ENCODE measurements at places on chromosomes 3 and 15.

- DNase-seq = no peak
Observed at GRCh38 chr15:69557020-69557706, 104.5 kb downstream of the RPLP1 start.

GRCh38 chr3:30535525-30535924 lies 70.9 kb upstream of the TGFBR2 start:
- no peak for DNase-seq

GRCh38 chr3:87793337-87793877 lies 265.4 kb downstream of the CGGBP1 start:
- DNase-seq = no peak

GRCh38 chr15:77533578-77534430 lies 98.9 kb downstream of the LINGO1 start:
- DNase-seq = no peak

GRCh38 chr3:172321035-172321434 lies 127.2 kb downstream of the GHSR start:
- no peak for DNase-seq

DNA sequence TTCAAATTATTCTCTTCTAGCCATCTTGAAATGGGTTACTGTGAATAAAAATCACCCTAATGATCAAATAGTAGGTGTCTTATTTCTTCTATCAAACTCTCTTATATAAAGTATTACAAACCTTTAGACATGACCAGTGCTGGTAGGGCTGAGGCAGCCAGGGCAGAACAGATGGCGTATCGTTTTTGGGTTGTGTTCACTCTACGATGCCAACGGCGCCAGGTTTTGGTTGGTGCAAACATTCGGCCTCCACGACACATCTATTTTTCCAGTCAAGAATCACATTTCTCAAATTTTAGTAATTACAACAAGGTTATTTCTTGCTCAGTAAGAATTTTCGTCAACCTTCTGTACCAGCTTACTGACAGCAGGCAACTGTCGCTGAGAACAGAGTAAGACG lies 2.2 kb downstream of the RPL4 start:
- DNase-seq = no peak

GRCh38 chr3:111802163-111802625 lies 56.9 kb upstream of the PHLDB2 start:
- DNase-seq = no peak

- DNase-seq = no peak
Observed at GRCh38 chr3:16236856-16237393, 27.8 kb downstream of the DPH3 start.

GRCh38 chr3:102810937-102811336 lies 376.1 kb downstream of the ZPLD1 start:
- no peak for DNase-seq

- no peak for DNase-seq
Observed at GRCh38 chr15:64251121-64251520, 88.3 kb upstream of the PPIB start.

DNA sequence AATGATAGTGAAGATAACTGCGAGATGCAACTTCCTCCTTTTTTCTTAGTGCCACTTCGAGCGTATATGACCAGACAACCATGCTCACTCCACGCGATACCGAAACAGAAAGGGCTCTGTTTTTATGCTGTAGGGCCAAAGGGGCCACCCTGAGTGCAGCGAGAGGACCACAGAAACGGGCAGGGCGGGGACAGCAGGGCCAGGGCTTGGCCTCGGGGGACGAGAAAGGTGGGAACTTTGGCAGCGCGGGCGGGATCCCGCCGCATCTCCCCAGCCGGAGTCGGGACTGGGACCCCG lies 483 bp downstream of the VPS13C start:
- DNase-seq = peak; percentile 24

GRCh38 chr15:36254426-36254825 lies 325.0 kb upstream of the CDIN1 start:
- DNase-seq = no peak
